Effector memory CD8-positive, alpha-beta T cell (primary cell): ENCODE measurements at places on chromosomes 16 and 17.
A peak's percentile ranks its signal among the peaks of the same experiment; 100 is the strongest.

DNA sequence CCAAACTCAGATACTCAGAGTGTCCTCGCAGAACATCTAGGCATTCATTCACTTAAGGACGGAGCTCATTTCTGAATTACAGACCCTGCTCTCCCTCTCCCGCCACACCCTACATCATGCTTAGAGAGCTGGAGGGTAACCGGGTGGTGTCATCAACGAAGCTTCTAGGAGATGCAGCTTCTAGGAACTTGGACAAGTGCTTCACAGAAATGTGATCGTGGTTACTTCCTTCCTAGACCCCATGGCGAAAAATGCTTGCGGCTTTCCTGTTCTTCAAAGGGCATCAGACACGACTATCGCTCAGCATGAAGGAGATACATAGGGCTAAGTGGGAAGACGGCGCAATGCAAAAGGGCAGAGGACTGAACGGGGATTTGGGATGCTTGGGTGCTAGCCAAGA is 126.8 kb downstream of the ZFHX3 start:
- DNase-seq, result no peak

- no peak for DNase-seq
These were observed 116.0 kb upstream of the SOX9 start for GRCh38 chr17:72004611-72005331.

GRCh38 chr16:29849505-29849904 is 13.5 kb downstream of the CDIPT start:
- no peak for DNase-seq

- no peak for DNase-seq
These were observed 41.4 kb downstream of the KSR1 start for GRCh38 chr17:27497696-27498095.

- no peak for DNase-seq
These were observed 2.6 kb downstream of the HOXB9 start for GRCh38 chr17:48623583-48623982.

- no peak for DNase-seq
These were observed 797 bp downstream of the NUDT7 start for GRCh38 chr16:77723108-77723514.

GRCh38 chr17:49676276-49676868 is 1.5 kb downstream of the SPOP start:
- peak; percentile 23 for DNase-seq

- DNase-seq, result no peak
These were observed 10.9 kb downstream of the HOXB4 start for GRCh38 chr17:48567209-48567608.

DNA sequence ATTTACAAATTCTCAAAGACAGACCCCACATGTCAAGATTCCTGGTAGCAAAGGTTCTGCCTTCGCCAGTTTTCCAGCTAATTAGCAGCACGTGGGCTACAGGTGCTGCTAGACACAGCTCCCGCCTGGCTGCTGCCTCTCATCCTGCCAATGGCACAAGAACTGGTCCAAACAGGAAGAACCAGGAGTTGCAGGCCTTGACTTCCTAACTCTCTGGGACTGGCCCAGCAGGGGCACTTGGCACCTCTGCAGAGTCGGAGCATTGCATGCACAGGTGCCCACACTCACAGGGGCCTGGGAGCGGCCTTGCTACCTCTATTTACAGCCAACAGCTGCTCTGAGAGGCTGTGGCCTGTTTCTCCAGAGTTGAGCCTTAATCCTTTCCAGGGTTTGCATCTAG is 39.6 kb downstream of the TK2 start:
- no peak for DNase-seq

GRCh38 chr17:77222356-77222755 is 81.6 kb downstream of the SEC14L1 start:
- DNase-seq, result no peak

- DNase-seq, result no peak
These were observed 121.6 kb downstream of the DNAH9 start for GRCh38 chr17:11719856-11720255.

- no peak for DNase-seq
These were observed 24.1 kb upstream of the SPNS3 start for GRCh38 chr17:4409659-4410058.

GRCh38 chr16:55508941-55509931 is at the start of gene LPCAT2:
TSS of gene LPCAT2 (plus strand) at chr16:55509072. CDS start at chr16:55509182, 110 bp downstream.
- DNase-seq, result no peak

GRCh38 chr16:86755571-86756006 is 177.2 kb downstream of the FOXL1 start:
- DNase-seq, result no peak
